ENCODE measurements at places on chromosomes 16 and 17. TPM values are rescaled to one million over a fixed set of nuclear protein-coding genes. Genes with fewer than 3 reads are reported as not detected.

DNA sequence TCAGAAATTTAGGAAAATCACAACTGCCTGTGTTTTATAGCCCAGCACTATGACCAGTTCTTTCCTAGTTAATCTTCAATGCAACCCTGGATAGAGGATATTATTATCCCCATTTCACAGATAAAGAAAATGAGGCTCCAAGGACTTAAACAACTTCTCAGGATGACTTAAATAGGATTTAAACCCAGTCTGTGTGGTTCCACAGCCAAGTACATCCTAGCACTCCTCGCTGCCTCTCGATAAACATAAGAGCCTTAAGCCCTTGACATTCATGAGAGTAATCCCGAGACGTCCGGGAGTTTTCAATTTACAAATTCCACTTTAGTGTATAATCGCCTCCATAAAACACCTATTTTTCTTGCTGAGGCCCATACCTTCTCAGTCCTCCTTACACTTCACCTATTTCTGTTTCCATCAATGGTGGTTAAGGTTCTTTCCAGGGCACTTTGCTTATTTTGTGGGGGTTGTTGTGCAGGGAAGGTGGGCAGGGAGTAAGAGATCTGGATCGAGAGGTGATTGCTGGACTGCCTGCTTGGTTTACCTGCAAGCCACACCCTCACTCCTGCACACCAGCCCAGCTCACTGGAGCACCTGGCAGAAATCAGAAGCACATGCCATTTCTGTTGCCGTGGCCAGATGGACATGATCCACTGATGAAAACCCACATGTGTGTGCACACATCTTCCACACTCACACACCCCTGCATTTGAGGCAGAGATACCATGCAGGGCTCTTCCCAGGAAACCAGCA, 50.5 kb downstream of the ASIC2 start:
- DNase-seq: no peak

DNA sequence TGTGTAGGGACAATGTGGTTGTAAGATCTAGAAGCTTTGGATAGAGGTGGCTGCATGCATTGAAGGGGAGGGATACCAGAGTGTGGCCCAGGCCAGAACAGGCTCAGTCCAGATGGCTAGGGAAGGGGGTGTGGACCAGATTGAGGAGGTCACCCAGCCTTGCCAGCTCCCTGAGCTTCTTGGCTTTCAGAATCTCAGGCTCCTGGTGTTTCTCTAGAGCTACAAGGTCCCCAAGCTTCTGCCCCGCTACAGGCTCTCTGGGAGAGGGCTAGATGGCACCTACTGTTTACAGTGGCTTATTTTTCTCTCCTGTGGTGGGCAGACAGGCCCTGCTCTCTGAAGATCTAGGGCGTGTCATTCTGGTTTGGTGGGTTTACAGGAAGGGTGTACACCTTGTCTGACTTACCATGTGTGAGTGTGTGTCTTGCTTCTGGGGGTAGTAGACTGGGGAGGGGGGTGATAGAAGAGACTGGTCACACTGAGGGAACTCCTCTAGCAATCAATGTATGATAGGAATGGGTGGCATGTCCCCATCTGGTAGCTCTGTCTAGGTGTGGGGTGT, 1.1 kb downstream of the RARA start:
- DNase-seq: no peak

DNA sequence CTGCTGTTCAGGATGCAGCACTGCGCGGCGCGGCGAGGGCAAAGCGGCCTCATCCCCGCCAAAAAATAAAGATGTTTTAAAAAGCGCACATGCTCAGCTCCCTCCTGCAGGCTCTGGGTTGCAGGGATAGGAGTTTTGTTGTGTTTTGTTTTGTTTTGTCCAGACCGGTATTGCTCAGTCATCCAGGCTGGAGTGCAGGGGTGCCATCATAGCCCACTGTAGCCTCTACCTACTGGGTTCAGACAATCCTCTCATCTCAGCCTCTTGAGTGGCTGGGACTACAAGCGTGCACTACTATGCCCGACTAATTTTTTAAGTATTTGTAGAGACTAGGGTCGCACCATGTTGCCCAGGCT, 636 bp downstream of the WWOX start:
- DNase-seq: no peak

Gene TNS4
- total RNA-seq: not detected

DNA sequence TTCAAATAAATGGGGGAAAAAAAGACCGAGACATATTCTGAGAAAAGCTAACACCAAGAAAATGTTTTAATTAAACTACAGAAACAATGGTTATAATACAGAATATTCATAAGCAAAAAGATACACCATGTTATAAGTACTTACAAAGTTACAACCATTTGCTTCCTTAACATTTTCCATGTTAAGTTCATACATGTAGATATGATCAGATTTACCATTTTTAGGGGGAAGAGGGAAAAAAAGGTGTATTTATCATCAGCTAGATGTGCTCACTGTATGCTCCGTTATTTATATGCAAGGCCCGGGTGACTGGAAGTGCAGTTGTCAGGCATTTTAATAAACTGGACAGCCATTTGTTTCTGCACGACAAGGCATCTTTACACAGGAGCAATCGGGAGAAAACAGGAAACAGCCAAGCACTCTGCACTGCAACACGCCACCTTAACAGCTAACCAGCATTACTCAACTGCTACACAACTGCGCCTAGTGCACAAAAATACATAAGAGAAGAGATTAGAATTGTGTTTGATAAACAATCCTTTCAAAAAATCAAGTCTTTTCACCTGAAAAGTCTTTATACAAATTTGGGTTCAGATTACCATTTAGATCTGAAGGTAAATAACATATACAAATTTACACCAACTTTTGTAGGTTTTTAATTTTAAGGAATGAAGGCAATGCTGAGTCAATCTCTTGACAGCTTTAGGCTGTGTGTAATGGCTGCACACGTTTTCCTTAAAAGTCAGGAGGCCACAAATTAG, 2.9 kb downstream of the SRSF2 start:
- no peak for DNase-seq

- no peak for DNase-seq
These were observed 10.1 kb downstream of the CTRB2 start for GRCh38 chr16:75196836-75197235.

Gene SPEM2
- total RNA-seq: not detected

Gene ASPHD1
- 4.0 TPM for total RNA-seq

GRCh38 chr16:19386525-19386924, 31.2 kb upstream of the TMC5 start:
- no peak for DNase-seq

GRCh38 chr16:47046726-47047523, 73.5 kb upstream of the DNAJA2 start:
- no peak for DNase-seq

Gene TRIM72
- total RNA-seq: 331 TPM

DNA sequence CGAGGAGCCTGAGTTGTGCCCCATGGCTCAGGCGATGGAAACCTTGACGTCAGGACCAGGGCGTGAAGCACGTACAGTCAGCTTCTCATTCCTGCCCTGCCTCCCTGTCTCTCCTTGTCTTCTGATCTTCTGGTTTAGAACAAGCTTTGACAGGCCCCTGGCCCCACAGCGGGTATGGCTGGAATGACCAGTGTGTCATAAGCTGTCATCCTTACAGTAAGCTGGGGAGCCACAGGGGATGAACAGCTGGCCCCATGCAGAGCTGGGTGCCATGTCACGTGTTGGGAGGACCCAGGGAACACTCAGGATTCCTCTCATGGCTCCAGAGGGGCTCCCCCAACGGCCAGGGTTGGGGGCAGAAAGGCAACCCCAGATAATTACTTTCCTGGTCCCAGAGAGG, 157.6 kb upstream of the PLCG2 start:
- no peak for DNase-seq

DNA sequence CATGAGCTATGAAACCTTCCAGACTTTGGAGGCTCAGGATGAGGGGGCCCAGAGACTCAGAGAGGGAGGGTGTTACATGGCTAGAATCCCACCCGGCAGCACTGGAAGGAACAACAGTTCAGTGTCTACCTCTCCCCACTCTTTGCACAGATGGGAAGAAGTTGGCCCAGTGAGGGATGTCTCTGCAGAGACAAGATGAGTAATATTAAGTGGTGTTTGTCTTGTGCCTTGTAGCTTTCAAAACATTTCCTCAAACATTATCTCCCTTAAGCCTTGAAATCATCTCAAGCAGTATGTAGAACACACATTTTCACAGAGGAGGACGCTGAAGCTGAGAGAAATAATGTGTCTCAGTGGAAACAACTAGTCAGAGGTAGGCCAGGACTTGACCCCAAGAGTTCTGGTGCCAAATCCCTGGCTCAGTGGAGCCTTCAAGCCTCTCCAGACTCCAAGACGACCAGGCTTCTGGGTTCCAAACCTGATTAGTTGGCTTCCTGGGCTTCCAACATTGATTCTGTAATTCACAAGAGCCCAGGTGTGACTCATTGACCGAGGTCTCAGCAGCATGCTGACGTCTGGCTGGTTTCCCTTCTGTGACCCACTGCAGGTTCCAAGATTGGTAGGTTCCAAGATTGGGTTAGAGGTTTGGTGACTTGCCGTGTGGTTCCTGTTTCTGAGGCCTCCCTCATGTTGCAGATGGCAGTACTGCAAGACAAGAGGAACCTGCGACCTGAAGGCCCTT, 7.4 kb downstream of the RNF112 start:
- no peak for DNase-seq

Gene ITGAX
- total RNA-seq: not detected

DNA sequence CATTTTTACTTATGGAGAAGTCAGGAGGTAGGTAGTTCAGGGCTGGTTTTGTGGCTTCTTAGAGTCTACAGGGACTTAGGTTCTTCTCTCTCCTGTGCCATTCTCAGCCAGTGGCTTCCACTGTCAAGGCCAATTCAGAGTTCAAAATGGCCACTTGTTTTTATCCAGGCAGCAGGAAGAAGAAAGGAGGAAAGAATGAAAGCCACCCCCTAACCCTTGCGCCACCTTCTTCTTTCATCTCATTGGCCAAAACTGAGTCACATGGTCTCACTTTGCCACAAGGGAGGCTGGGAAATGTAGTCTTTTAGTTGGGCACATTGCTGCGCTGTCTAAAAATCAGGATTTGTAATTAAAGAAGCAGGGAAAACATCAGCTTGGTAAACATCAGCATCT, 60.8 kb upstream of the MED9 start:
- peak; percentile 71 for DNase-seq

Gene CES2
- total RNA-seq: 70.7 TPM

- DNase-seq: no peak
These were observed 2.1 kb downstream of the CASKIN1 start for GRCh38 chr16:2194166-2194834.

- DNase-seq: no peak
These were observed 27.8 kb upstream of the CDR2 start for GRCh38 chr16:22402191-22402590.

GRCh38 chr16:20911361-20911760, 10.8 kb downstream of the LYRM1 start:
- no peak for DNase-seq

DNA sequence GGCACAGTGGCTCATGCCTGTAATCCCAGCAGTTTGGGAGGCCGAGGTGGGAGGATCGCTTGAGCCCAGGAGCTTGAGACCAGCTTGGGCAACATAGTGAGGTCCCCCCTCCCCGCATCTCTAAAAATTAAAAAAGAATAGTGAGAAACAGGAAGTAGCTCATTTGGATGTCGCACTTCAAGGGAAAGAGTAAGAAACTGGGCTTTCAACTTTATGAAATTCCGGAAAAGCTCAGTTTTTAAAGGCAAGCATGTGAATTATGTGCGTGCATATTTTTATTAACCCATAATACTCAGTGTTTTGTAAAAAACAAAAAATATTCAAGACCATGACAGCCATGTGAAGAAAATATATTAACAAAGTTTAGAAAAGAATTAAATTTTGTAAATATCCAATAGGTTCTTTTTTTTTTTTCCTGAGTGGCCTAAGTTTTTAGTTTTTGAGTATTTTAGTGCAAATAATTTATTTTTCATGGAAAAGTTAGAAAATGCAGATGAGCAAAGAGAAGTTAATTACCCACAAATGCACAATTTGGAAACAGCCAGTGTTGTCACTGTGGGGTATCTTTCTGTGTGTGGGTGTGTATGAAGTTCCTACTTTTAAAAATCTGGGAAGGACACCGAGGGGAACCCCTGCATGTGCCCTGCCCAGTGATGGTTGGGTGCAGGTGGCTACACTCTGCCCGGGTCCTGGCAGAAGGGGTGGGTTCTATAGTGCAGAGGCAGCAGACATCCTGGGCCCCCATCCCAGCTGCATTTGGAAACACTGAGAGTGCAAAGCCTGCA, 40.0 kb downstream of the CIBAR2 start:
- no peak for DNase-seq

- peak; percentile 81 for DNase-seq
These were observed 9.4 kb downstream of the MAP3K14 start for GRCh38 chr17:45307290-45308015.

DNA sequence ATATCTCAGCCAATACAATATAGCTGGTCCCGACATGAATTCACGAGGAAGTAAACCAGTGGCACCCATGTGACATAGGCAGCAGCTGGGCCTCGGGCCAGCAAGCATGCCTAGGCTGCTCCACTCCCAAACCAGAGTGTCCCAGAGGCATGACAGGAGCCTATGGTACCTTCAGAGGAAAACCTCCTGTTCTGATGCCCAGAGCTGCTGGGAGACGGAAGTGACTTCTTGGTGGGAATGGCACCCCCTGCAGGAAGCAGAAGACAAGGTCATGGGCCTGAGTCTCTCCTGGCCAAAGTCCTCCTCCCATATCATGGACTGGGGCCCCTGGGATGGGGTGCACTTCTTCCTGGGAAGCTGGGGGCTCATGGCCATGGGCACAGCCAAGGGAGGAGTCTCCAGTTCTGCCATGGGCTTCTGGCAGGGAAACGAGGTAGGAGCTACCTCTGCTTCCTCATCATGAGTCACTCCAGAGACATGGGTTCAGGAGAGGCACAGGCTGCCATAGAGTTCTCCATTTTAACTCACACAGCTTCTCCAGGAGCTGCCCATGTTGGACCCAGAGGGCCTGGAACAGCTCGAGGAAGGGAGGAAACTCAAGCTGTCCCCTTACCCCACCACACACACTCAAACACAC, 13.4 kb downstream of the FBF1 start:
- DNase-seq: peak; percentile 15

- DNase-seq: peak; percentile 63
These were observed 260.2 kb downstream of the ZFHX3 start for GRCh38 chr16:72787514-72788268.

- DNase-seq: no peak
These were observed at the start of gene SYNGR3 for GRCh38 chr16:1989209-1990100. TSS of gene SYNGR3 (plus strand) at chr16:1989970. CDS start at chr16:1990103, 133 bp downstream.

Gene MYLK3
- 0.51 TPM for total RNA-seq

DNA sequence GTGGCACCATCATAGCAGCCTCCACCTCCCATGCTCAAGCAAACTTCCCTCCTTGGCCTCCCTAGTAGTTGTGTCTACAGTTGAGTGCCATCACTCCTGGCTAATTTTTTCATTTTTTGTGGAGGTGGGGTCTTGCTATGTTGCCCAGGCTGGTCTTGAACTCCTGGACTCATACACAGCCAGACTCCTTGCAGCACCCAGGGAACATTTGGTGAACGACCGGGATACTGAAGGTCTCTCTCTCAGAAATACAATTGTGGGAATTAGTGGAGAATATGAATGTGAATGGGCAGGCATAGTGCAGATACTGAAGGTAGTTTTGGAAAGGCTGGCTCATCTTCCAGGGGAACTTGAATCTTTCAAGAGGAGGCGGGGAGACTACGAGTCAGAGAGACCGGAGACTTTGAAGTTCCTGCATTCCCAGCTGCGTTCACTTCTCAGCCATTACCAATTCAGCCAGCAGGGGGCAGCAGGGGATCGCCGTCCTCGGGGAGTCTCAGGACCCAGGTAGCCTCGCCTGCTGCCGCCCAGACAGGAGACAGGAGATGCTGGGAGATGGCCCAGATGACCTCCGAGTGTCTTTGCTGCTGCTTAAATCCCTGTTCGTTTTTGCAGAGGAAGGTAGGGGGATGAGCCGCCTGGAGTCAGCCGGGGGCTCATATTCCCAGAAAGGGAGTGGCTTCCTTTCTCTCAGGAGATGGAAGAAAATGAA, 68.6 kb downstream of the HAPSTR1 start:
- DNase-seq: peak; percentile 55
